Activated T-cell treated with anti-CD3 and anti-CD28 coated beads for 1 hour (primary cell): ENCODE measurements at places on chromosomes 13 and 19.

GRCh38 chr13:45055902-45056648, 64.2 kb upstream of the GTF2F2 start:
- DNase-seq = no peak

- DNase-seq = no peak
Measured at GRCh38 chr13:41883147-41883546, 77.8 kb downstream of the VWA8 start.

- DNase-seq = peak; percentile 76
Measured at GRCh38 chr19:16382775-16383543, 58.3 kb downstream of the KLF2 start.

GRCh38 chr13:91133941-91134802, 213.3 kb upstream of the MIR17HG start:
- DNase-seq = no peak
